ENCODE measurements at places on chromosomes 7 and 10. TPM values are rescaled to one million over a fixed set of nuclear protein-coding genes. Genes with fewer than 3 reads are reported as not detected.

- DNase-seq, result no peak
Measured at GRCh38 chr7:73933091-73933490, 72.1 kb downstream of the TMEM270 start.

DNA sequence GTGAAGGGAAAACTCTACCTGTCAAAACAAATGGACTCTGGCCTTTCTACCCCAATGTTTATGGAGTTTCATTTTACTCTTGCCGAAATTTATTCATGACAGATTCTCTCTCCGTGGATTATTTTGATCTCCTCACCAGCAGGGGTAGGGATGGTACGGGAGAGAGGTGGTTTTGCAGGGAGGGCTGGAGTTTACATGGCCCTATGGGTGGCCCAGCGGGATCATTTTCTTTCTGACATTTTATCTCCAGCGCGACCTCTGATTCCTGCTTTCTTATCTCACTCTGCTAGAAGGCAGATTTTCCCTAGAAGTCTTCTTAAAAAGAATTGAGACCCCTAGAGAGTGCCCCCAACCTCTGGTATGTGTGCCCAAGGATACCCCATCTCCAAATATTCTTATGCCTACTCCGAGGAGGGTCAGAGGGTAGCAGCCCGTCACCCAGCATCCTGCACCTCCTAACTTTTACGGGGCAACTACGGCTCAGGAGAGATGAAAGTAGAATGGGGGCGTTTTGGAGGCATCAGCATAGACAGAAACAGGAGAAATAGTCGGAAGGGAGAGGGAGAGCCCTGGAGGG is 10.1 kb upstream of the GATA3 start:
- DNase-seq, result no peak

GRCh38 chr10:124728071-124728829 is 15.9 kb downstream of the FAM53B start:
- peak; percentile 63 for DNase-seq

DNA sequence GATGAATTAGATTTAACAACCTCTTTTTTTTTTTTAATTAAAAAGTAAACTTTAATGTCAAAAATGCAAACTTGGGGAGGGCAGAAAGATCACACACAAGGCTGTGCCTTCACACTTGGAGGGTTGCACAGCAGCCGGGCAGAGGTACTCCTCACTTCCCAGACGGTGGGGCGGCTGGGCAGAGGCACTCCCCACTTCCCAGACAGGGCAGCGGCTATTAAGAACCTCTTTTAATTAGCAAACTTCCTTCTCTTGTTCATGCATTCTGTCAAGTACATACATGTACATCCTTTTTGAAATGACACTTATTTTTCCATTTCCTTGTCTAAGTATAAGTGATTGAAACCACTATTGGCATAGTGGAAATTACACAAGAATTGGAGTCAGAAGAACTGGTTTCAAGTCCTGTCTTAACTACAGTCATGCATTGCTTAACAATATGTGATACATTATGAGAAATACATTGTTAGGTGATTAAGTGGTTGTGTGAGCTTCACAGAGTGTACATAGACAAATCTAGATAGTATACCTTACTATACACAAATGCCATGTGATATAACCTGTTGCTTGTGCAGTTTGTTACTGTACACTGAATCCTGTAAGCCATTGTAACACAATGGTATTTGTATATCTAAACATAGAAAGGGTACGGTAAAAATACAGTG is 26.5 kb downstream of the BTRC start:
- peak; percentile 39 for DNase-seq

TMEM176B gene
- not detected for polyA plus RNA-seq

DNA sequence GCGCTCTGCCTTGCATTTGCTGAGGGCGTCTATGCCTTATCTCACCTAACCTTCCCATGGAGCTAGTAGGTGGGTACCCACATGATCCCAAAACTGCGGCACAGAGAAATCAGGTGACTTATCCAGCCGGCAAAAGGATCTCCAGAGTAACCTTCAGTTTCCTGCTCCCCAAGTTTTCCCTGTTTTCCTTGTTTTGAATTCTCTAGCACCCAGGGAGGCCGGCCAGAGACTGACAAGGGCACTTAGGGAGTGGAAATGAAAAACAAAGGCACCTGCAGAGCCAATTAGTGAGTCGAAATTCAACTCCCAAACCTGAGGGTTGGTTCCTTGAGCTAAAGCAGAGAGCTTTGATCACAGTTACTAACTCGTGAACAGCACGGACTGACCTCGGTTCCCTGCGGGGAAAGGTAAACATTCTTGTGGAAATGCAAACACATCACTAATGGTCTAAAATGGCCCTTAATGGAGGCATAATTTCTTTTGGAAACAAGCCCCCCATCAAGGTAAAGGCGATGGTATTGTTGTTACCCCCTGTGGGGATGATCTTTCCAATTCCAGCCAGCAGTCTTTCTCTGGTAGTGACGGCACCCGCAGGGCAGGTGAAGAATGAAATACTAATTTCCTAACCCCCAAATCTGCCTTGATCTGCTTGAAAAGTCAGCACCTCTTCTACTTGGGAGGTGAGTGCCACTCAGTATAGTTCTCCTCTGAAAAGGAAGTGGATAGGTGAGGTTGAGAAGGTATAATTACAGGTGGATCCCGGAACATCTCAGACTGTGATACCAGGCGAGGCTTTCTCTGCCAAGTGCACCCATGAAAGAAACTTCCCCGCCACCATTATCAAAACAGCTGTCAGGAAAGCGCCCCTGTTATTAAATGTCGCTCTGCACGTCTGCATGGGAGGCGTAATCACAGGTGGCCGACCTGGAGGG is 365.6 kb upstream of the AUTS2 start:
- DNase-seq, result no peak

DNA sequence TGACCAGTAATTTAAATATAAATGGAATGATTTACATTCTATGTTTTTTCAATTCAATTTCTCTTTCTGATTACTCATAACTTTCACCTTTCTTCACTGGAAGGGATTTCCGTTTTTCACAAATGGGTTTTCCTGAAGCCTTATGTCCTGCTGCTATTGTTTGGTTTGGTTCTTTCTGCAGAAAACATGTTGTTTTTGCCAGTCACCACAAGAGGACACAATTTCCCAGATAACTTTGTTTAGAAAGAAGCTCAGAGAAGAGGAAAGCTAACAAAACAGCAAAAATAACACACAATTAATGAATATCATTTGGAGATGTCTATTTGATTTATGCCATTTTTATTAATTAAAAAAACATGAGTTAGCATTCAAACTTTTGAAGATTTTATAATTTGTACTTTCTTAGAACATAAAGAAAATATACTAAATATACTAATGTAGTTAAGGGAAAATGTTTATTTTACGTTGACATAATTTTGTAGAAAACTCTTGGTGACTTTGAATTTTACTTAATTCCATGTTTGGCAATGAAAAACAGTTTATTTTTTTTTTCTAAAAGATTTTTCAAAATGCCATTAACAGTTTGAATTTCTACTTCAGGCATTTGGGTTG is 4.6 kb upstream of the TWIST1 start:
- DNase-seq, result peak; percentile 79

ASAH2 gene
- 3.4 TPM for polyA plus RNA-seq

GRCh38 chr7:98394377-98394836 is 6.5 kb downstream of the BAIAP2L1 start:
- peak; percentile 87 for DNase-seq

C10orf62 gene
- not detected for polyA plus RNA-seq

DNA sequence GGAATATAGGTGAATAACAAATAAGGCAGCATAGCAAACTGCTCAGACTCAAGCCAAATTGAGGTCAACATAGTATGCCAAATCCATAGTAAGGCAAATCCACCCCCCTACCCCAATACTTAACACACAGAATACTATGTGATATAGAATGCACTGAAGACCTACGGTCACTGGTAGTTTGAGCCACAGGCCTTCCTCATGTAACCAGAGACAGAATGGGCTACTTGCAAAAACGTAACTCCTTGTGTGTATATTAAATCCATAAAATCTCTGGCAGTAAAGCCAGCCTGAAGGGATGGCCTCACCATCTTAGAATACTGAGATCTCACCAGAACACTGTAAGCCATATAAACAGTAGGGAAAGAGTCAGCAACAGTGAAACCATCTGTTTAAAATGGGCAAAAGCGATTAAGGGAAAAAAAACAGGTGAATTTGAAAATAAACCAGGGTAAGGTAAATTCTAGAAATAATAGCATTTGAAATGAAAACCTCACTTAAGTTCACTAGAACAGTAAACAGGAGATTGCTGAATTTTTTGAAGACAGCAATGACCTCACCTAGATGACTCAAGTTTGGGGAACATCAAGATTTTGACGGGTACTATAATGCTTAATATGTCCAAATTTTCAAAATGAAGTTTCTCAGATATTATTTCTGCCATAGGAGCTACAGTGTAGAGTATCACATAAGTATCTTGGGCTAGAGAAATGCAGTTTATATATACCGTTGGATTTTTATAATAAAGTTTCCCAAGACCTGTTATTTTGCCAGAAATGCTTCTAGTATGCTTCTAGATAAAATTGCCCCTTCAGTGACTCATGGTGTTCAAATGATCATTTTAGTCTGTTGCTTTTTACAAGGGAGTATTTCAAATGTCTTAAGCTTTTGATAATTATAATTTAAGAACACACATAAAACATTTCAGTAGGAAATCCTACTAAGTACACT is 13.9 kb downstream of the HNRNPA2B1 start:
- DNase-seq, result no peak

GRCh38 chr7:99027841-99028240 is 116.1 kb downstream of the SMURF1 start:
- DNase-seq, result no peak

- no peak for DNase-seq
Measured at GRCh38 chr10:111724121-111724520, 459.4 kb downstream of the GPAM start.

GRCh38 chr10:32618482-32618881 is 172.5 kb downstream of the CCDC7 start:
- DNase-seq, result no peak

TNS3 gene
- polyA plus RNA-seq, result 17.2 TPM

ACSL5 gene
- polyA plus RNA-seq, result 1.5 TPM

IDI2 gene
- polyA plus RNA-seq, result not detected

- peak; percentile 68 for DNase-seq
Measured at GRCh38 chr10:12041766-12042408, 722 bp downstream of the UPF2 start.

DNA sequence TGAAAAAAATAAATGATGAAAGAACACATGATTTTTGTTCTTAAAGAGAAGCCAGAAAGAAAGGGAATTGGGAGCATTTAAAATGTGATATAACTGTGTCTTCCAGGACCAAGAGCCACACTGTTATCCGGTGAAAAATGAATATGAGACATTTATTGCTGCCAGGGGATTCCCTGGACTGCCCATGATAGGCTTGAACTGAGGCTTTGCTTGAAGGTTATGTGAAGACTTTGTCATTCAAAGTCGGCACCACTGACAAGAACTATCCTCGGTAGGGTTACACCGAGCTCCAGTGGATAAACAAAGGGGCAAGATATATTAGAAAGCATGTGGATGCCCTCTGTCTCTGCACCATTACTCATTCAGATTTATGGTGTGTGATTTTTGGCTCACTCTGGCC is 125.4 kb upstream of the MINDY3 start:
- DNase-seq, result no peak

DNA sequence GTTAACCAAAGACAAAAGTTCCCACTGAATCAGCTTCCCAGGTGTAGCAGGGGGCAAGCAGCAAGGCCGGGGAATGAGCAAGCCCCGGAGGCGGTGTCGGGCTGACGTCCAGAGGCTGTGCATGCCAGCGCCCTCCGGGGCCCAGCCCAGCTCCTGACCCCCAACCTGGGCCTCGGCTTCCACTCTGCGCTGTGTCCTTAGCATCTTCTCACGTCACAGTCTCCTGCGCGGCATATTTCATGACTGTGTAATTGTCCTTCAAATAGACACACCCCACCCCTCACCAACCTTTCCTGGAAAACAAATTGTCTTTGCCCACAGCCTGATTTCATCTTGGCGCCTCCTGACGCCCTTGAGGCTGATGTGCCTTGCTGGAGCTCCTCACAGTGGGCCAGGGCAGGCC is 133.5 kb downstream of the RGS10 start:
- no peak for DNase-seq

- DNase-seq, result no peak
Measured at GRCh38 chr7:131845573-131846314, 289.3 kb upstream of the PODXL start.

GRCh38 chr7:149670288-149670687 is 103.1 kb downstream of the ZNF467 start:
- peak; percentile 57 for DNase-seq

GRCh38 chr7:116436305-116436826 is 63.2 kb upstream of the CAV2 start:
- no peak for DNase-seq
